Esophagus muscularis mucosa (tissue), 4 donors: ENCODE measurements at places on chromosomes 12 and 14.

GRCh38 chr14:97414718-97415098, 617.5 kb downstream of the VRK1 start:
- DNase-seq = no peak

DNA sequence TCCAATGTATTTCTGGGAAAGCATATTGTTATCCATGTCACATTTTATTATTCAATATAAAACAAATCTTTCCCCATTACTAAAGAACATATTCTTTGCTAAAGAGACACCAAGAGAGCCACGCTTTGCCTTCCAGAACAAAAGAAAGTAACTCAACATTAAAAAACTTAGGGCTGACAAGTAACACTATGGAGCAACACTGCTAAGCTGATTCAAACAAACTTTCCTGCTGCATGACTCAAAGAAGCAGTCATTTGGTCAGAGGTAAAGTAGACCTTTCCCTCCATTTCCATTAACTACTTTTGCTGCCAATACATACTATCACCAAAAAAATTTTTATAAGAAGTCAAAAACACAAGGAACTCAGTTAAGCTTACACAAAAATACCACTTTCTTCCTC, 83.0 kb downstream of the DENND5B start:
- no peak for DNase-seq

- no peak for DNase-seq
Measured at GRCh38 chr12:105705765-105706164, 375.3 kb downstream of the C12orf75 start.

- peak; percentile 75 for DNase-seq
Measured at GRCh38 chr14:101018561-101019290, 115.2 kb upstream of the RTL1 start.

GRCh38 chr12:20483776-20484175, 115.4 kb downstream of the PDE3A start:
- DNase-seq = no peak

DNA sequence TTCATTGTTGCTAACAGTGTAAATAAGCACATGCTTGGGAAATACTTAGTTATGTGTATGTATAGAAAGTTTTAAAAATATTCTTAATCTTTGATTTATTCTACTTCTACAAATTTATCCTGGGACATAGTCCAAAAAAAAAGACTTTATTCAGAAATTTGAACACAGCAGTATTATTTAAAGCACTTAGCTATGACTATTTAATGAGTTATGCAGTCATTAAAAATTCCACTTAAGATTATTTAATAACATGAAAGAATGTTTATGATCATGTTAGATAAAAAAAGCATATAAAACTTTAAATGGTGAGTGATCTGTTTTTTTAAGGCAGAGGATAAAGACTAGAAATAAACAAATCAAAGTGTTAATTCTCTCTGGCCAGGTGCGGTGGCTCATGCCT, 78.3 kb downstream of the BAZ1A start:
- DNase-seq = no peak

- no peak for DNase-seq
Measured at GRCh38 chr14:101056446-101056845, 152.9 kb upstream of the RTL1 start.

DNA sequence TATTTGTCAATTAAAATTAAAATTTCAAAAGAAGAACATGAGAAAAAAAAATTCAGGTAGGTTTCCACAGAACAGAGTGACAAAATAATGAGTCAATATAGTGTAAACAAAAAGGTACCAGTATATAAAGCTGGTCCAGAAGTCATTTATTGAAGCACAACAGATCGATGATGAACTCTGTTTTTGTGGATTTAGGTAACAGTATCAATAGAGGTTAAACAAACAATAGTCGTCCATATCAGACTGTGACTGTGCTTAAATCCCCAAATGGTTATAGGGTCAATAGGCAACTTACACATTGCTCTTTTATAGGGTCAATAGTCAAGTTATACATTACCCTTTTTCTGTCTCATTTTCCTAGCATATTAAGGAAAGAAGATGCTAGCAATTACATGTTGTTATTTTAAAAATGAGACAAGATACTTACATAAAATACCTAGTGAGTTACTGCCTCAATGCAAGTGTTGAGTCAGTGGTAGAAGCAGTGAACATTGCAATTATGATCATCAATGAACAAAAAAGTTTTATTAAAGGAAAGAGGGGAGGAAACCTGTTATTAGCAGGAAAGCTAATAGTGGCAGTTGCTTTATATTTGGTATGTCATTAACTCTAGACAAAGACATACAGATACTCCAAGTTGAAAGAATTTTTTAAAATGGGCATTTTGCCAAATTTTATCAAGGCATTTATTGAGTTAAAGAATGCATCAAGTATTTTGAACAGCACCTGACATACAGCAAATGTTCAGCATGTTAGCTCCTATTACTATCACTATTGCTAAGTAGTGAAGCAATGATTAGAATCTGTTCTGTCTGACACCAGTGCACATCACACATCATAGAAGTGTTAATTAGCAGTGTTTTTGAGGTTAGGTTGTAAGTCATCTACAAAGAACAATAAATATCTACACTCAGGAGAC, 102.9 kb downstream of the CCER1 start:
- DNase-seq = no peak

DNA sequence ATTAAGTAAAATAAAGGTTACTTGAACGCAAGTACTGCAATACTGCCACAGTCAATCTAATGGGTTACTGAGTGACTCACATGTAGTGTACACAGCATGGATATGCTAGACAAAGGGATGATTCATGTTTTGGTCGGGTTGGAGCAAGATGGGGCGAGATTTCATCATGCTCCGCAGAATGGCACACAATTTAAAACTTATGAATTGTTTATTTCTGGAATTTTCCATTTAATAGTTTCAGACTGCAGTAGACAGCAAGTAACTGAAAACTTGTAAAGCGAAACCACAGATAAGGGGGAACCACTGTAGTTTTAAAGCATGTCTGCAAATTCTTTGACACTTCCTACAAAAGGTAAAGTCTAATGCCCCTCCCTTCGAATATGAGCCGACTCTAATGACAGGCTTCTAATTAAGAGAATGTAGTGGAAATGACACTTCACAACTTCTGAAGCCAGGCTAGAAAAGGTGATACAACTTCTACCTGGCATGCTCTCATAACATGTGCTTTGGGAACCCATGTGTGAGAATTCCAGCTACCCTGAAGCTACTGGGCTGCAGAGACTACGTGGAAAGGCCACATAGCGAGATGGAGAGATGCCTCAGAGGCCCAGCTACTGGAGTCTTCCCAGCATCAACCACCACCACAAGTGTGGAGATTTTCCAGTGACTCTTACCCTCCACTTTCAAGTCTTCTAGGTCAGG, 13.9 kb upstream of the TCP11L2 start:
- DNase-seq = no peak

DNA sequence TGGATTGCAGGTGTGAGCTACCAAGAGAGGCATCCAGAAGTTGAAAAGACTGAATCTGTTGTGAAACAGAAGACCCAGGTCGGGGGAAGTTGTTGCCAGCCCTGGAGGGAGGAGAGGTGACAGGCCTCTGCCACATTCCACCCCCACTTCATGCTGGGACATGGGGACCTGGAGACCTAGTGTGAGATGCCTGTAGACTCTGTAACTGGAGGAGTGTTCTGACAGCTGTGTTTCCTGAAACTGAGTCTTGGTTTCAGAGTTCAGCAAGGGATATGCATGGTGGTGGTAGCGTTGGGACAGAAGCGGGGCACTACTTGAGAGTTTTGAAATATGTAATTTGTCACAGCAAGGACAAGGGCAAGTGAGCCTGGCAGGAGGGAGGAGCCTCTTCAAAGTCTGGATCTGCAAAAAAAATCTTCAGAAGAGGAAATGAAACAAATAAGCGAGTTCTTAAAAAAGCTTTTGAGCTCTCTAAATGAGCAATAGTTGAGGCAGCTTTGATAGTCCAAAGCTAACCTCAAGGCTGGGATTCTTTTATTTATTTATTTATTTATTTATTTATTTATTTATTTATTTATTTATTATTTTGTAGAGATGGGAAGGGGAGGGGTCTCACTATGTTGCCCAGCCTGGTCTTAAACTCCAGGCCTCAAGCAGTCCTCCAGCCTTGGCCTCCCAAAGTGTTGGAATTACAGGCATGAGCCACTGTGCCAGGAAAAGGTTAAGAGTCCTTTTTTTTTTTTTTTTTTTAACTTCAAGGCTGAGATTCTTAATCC, 58.9 kb upstream of the EEA1 start:
- no peak for DNase-seq

- DNase-seq = no peak
Measured at GRCh38 chr12:22325218-22325617, 9.3 kb downstream of the ST8SIA1 start.

- DNase-seq = no peak
Measured at GRCh38 chr14:98826618-98827017, 445.4 kb downstream of the BCL11B start.

- DNase-seq = no peak
Measured at GRCh38 chr14:23562822-23563472, 4.6 kb downstream of the AP1G2 start.

- no peak for DNase-seq
Measured at GRCh38 chr12:78101113-78101876, 270.6 kb downstream of the NAV3 start.

- peak; percentile 84 for DNase-seq
Measured at GRCh38 chr14:106489112-106489881, 962.9 kb downstream of the TMEM121 start.

DNA sequence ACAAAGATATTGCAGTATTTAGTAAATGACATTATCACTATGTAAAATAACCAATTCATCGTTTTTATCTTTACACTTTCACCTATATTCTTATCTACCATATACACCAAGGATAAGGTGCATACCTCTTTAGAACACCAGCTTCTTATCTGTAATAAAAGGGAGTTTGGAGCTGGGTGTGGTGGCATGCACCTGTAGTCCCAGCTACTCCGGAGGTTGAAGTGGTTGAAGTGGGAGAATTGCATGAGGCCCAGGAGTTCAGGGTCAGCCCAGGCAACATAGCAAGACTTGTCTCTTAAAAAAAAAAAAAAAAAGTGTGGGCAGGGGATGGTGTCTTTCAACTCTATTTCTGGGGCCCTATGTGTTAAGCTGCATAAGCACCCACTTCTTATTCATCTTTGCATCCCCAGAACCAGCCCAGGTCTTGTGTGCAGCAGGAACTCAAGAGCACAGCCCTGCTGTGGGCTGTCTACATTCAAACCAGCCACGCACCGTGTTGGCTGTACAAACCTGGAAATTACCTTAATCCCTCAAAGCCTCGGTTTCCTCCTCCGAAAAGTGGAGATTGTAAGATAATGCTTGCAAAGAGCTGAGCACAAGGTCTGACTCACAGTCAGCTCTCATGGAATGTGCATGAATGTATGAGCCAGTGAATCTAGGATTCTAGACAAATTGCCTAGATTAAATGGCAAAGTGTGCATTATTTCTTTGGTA, 256.6 kb upstream of the FOXN3 start:
- no peak for DNase-seq

DNA sequence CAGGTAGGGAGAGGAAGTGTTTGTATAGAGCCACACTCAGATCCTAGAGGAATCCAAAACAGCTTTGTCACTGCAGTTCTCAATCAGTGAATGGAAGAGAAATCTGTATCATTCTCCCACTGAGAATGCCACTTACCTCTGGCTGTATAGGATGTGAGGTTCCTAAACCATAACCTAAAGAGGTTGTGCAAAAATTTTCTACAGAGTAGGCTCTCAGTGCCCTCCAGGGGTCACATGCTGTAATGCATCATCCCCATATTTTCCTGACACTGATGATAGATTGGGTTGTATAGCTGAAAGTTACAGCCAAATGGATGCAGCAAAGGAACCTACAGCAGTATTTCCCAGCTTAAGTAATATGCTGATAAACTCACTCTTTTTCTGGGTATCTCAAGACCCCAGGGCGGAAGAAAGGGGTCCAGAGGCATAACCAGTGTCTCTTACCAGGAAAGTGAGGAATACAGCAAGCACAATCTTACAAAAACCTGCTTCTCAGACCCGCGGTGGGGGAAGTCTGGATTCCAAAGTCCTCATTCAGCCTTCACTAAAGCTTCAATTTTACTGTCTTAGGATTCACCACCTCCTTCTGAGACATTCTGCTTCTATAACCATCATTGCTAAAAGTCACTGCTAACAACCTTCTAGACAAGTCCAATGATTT, 3.8 kb downstream of the BCDIN3D start:
- no peak for DNase-seq

DNA sequence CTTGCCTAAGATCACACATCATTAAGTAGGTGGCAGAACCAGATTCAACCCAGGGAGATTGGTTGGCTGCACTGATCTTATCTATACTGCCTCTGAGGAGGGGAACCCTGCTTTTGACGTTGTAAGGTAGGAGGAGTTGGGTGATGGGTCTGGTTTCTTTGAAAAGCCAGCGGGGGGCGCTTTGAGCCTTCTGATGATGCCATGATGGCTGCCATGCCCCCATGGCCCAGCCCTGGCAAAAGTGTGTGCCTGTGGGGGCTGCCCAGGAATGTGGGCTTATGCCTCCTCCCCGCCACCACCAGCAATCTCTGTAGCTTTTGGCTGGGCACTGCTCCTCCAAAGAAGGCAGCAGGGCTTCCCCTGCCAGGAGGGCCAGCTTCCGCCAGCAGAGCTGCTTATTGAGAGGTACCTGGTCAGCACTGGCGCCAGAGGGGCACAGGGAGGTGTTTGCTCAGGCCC, 224.3 kb downstream of the SLC41A2 start:
- no peak for DNase-seq

DNA sequence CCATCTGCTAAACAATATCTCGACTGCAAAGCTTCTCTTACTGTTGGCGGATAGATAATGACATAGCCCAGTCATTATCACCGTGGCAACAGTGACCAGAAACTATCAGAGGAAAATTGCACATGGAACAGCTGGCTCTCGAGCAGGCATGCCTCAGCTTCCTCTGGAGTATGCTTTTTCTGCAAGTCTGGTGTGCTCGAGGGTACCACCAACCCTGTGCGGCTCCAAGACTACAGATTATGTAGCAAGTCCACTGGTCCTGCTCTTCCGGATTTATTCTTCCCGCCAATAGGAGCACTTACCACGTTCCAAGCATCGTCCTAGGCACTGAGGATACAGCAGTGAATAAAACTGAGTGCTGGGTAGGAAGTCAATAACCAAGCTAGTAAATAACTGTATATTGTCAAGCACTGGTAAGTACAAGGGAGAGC, 1.4 kb upstream of the GLRX5 start:
- no peak for DNase-seq

GRCh38 chr14:39342768-39343167, 89.5 kb downstream of the FBXO33 start:
- DNase-seq = no peak

- peak; percentile 50 for DNase-seq
Measured at GRCh38 chr12:13376610-13377373, 180.3 kb downstream of the EMP1 start.

- no peak for DNase-seq
Measured at GRCh38 chr12:26331960-26332359, 136.6 kb downstream of the SSPN start.
